Activated CD4-positive, alpha-beta T cell treated with anti-CD3 and anti-CD28 coated beads, Interleukin-2, amount 50 U/mL, for 16 hours (primary cell): ENCODE measurements at places on chromosomes 4 and X.

DNA sequence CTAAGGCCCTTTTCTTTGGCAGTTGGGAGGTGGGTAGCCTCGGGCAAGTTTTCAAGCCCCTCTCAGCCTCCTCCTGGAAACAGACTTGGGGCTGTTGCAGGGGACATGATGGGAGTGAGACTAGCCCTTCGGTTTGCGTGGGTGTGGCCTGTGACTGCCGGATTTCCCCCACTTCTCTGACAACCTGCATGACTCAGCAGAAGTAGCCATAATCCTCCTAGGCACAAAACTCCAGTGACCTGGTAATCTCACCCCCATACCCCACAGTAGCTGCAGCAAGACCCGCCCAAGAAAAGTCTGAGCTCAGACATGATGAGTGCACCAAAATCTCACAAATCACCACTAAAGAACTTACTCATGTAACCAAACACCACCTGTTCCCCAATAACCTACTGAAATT is 433.7 kb upstream of the AMOT start:
- no peak for DNase-seq

DNA sequence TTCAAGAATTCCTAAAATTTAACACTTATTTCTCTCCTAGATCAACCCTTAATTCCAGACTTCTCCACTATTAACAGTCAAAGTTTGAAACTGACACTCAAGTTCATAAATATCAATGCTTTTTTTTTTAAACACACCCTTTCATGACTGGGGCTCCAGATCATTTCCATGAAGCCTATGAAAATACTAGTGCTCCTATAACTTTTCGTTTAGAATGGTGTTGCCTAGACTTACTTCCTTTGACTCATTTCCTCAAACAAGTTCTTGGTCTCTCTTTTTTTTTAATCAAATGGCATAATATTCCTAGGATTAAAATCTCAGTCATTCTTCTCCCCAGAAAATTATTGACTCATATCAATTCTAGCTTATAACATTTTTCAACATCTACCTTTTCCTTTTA is 13.1 kb downstream of the ZMAT1 start:
- DNase-seq = no peak

DNA sequence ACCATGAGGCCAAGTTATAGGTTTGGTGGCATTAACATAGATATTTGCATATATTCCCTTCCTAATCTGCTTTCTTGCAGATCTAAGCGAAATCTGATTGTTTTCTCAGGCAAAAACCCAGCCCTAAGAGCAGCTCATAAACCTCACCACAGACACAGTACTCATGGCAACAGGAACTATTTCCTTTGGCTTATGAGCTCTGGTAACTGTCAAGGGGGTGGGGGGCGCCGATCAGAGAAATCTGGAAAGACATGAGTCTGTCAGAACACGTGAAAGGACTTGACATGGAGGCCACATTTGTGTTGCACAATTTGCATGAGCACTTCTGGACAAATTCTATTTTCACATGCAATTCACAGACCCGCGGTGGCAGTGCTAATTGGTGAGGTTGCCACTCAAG is 83.7 kb downstream of the MGST2 start:
- no peak for DNase-seq

DNA sequence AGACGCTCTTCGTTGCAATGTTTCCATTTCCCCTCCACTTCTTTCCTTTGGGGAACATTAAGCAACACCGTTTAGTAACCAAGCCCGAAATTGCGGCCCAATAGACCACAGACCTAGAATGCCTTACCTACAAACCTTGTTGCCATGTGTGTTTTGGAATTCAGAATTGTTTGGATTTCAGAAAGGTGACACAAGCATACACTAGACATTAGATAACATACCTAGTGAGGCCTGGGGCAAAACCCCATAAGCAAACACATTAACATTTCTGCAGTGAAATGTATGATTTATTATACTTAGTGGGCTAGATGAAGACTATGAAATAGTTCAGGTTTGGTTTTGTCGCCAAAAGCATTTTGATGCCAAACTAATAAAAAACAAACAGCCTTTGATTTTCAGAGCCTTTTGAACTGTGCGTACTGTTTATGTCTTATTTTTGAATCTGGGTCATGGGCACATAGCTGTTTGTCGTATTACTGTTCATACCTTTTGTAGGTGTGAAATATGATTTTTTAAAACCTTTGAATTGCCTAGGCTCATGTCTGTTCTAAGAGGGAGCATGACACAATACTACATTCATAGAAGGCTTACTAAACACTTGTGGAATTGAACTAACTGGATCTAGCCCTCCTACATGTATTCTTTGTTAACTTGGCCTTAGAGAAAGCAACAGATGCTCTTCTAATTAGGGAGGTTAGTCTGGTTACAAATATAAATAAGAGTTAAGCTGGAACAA is 88.6 kb upstream of the TMEM164 start:
- no peak for DNase-seq
